ENCODE measurements at places on chromosomes 3 and 15.

- peak; percentile 23 for DNase-seq
These were observed 32.7 kb downstream of the IQSEC1 start for GRCh38 chr3:13040361-13041074.

DNA sequence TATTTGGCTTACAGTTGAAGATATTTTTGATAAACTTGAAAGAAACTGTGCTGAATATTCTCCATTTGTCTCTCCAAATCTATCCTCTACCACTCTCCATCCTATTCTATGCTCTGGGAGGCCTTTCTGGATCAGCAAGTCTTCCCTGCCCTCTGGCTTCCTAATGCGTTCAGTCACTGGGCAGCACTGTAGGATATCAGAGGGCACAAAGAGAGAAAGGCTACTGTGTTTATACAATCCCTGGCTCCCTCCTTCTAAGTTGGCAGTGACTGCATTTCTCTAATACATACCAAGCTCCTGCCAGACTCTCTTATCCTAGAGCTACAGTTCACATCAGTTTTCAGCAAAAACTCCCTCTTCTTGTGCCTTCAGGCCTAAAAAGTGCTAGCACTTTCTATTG is 102.1 kb upstream of the FHIT start:
- no peak for DNase-seq

- DNase-seq: no peak
These were observed 23.5 kb downstream of the ZXDC start for GRCh38 chr3:126452213-126452612.

DNA sequence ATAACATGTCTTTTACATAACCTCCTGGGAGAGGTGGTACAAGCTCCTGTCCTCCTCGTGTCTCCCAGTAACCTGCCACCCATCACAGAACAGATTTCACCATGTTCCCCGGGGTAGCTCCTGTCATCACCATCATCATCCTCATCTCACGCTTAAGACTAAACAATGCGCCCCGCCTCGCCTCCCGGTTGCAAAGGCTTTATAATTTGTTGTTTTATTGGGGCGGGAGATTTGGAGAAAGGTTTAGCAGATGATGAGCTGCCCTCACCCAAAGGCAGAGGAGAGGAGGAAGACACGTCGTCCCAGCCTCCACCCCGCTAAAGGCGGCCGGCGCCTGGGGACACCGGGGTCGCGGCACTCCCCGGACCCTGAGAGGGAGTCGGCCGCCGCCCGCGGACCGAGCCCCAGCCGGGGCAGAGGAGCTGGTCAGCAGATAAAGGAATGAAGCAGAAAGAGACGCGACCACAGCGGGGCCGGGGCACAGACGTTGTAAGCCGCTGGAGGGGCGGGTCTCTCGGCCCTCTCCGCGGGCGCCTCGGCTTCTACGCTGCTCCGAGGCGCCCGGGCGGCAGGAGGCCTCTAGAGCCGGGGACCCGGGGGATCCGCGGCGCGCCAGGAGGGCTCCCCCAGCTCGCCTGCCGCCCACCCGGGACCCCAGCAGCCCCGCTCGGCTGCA is 589 bp downstream of the HERC1 start:
- DNase-seq: peak; percentile 39

GRCh38 chr3:9692416-9692815 is 11.2 kb upstream of the CPNE9 start:
- no peak for DNase-seq

- DNase-seq: no peak
These were observed 590 bp upstream of the BOC start for GRCh38 chr3:113210604-113211329.

GRCh38 chr15:25892126-25892525 is 29.0 kb upstream of the ATP10A start:
- no peak for DNase-seq

GRCh38 chr3:128408693-128409623 is 57.7 kb downstream of the DNAJB8 start:
- no peak for DNase-seq
